ENCODE measurements at places on chromosomes 12 and 14.

DNA sequence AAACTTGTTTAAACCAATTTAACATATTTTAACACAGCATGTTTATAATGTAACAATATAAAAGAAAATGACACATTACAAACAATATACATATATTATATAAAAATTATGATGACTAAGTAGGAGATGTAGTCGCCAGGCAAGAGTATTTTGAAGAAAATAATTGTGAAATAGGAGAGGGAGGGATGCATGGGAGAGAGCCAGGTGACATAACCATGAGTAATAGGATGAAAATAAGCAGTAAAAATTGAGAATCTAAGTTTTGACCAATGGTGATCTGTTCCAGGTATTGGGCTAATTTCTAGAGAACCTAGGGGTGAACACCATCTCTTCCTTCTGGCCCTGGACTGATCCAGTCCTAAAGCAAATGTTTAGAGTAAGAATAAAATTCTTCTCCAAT, 315.2 kb upstream of the G2E3 start:
- DNase-seq: no peak

DNA sequence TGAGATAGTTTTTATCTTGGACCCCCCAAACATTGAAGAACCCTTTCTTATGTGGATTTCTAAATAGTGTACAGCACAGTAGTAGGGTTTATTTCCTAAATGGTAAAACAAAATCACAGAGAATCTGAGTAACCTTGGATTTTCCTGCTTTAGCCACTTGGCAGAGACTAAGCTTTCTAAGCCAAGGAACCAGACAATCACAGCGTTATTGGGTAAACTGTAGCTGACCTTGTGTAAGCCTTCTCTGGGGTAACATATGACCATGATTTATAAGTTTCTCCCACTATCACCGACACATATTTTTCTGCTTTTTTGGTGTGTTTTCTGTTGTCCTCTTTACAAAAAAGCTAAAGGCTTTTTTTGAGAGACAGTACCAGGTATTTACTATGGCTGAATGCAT, 136.3 kb upstream of the PZP start:
- DNase-seq: no peak

GRCh38 chr12:20000229-20000849, 368.0 kb upstream of the PDE3A start:
- no peak for DNase-seq

- DNase-seq: no peak
Measured at GRCh38 chr12:38921025-38921677, 15.8 kb upstream of the CPNE8 start.

- DNase-seq: peak; percentile 15
Measured at GRCh38 chr12:64392221-64392620, 1.7 kb upstream of the C12orf56 start.

GRCh38 chr12:16030744-16031143, 119.6 kb downstream of the DERA start:
- DNase-seq: no peak

GRCh38 chr12:3753544-3754284, 805 bp upstream of the CRACR2A start:
- no peak for DNase-seq

- peak; percentile 30 for DNase-seq
Measured at GRCh38 chr12:47819138-47819895, 386 bp downstream of the HDAC7 start.

DNA sequence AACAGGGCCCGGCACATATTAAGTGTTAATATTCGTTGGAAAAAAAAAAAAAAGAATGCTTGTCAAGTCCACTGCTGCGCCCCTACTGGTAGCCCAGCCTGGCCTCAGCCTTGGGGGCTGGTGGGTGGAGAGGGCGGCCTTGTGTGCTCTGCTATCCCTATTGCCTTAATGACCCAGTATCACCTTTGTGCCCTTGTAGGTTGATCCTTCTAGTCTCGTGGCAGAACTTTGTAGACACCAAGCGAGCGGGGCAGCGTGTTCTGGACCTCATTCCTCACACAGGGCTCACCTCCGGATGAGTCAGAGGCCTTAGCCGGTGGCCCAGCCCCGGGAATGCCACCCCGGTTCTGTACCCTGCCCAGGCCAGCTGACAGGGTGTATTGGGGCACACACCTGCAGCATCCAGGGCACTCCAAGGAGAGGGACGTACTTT, 1.8 kb upstream of the RCOR1 start:
- DNase-seq: no peak

DNA sequence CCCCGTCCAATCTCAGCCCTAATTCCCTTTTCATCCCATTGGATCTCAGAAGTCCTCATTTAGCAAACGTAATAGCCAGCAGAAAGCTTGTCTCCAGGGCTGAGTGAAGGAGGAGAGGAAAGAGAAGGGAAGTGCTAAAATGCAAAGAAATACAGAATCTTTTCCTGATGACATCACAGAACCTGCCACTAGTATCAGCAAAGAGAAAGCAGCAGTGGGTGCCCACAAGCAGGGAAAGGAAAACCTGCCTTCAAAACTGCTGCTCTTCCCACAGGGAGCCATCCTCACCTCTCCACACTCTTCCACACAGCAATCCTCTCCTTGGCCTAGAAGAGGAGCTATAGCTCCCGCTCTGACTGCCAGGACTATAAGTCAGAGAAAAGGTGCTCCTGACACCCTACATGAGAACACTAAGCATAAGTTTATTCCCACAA, 11.3 kb downstream of the MED13L start:
- DNase-seq: no peak

- DNase-seq: no peak
Measured at GRCh38 chr12:58640314-58640713, 280.0 kb downstream of the LRIG3 start.

- no peak for DNase-seq
Measured at GRCh38 chr12:12167847-12168246, 97.1 kb downstream of the BCL2L14 start.

DNA sequence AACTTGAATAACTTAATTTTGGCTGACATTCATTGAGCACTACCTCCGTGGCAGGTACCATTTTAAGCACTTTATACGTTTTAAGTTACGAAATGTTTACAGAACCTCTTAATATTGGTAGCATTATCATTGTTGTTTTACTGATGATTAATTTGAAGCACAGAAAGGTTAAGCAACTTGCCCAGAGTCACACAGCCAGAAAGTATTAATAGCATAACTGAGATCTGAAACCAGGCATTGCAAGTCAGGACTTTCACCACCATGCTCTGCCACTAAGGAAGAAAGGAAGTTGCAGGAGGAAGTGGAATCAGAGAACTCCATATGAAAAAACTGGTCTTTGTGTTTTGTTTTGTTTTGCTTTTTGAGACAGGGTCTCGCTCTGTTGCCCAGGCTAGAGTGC, 28.2 kb upstream of the BCAT1 start:
- no peak for DNase-seq

GRCh38 chr12:112838731-112839130, 47.2 kb downstream of the RPH3A start:
- DNase-seq: no peak

DNA sequence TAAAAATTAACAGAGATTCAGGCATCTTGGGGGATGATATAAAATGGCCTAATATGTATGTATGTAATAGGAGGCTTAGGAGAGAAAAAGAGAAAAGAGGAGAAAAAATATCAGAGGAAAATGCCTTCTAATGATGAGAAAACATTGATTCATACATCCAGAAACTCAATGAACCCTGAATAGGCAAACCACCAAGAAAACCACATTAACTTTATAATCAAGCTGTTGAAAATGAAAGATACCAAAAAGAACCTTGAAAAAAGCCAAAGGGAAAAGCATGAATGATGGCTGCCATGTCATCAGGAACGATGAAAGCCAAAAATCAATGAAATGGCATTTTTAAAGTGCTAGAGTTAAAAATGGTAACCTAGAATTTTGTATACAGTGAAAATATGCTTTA, 180.2 kb downstream of the EPS8 start:
- DNase-seq: no peak

- no peak for DNase-seq
Measured at GRCh38 chr12:132428936-132429601, 60.9 kb upstream of the FBRSL1 start.

- no peak for DNase-seq
Measured at GRCh38 chr14:92597906-92598905, 84.6 kb downstream of the RIN3 start.

- no peak for DNase-seq
Measured at GRCh38 chr14:102089621-102090343, 2.9 kb upstream of the HSP90AA1 start.

DNA sequence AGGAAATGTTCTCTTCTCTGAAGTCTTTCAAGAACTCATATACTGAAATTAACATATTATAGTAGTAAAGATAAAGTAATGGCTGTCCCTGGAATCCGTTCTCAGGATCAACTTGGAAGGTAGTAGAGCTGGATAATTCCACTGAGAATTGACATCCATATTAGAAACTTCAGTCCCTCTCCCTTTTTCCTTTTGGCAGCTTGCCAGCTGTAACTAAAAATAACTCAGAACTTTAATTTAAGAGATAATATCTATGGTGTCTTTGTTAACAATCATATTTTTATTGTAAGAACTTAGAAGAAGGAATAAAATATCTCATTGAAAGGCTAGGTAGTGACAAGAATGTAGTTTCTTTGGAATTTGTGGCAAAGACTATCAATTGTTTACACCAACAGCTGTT, 61.4 kb upstream of the PLEKHA5 start:
- no peak for DNase-seq

DNA sequence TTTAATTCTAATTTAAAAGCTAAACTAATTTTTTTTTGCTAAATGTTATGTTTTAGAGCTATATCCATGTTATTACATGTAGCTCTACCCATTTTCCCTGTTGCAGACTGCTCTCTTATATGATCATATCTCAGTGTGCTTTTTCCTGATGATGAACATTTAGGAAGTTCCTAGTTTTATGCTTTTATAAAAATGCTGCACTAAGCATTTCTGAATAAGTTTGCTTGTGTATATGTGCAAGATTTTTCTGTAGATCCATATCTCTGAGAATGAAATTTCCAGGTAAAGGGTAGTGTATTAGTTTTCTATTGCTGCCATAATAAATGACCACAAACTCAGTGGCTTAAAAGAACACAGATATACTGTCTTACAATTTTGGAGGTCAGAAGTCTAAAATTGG, 374.4 kb upstream of the E2F7 start:
- no peak for DNase-seq

DNA sequence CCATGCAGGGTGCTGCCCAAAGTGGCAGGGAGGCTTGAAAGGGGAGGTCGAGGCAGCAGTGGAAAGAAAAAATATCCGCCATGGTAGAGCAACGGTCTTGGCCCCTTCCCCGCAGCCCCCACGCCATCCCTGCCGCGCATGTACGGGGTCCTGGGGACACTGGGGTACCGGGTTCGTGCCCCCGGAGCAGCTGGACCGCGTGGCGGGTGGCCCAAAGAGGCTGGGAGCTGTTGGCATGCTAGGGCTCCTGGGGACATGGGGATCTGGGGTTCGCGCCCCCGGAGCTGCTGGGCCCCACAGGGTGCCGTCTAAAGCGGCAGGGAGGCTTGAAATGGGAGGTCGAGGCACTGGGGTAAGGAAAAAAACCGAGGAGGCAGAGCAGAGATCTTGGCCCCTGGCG, 316.5 kb downstream of the ALG10 start:
- no peak for DNase-seq

DNA sequence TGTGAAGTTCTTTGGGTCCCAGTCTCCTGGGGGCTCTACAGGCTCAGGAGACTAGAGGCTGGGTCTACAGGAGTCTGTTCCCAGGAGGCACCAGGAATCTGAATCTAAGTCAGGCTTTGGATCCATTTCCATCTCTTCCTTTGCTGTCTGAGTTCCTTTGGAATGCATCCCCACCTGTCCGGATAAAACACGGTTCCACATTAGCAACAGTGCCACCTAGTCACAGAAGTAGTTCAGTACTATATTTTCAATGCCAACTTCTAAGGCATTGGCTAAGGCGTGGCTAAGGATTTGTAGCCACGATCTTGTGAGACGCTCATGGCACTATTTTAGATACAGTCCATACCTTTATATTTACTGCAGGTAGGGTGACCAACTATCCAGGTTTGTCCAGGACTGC, 15.1 kb downstream of the ZC2HC1C start:
- no peak for DNase-seq

DNA sequence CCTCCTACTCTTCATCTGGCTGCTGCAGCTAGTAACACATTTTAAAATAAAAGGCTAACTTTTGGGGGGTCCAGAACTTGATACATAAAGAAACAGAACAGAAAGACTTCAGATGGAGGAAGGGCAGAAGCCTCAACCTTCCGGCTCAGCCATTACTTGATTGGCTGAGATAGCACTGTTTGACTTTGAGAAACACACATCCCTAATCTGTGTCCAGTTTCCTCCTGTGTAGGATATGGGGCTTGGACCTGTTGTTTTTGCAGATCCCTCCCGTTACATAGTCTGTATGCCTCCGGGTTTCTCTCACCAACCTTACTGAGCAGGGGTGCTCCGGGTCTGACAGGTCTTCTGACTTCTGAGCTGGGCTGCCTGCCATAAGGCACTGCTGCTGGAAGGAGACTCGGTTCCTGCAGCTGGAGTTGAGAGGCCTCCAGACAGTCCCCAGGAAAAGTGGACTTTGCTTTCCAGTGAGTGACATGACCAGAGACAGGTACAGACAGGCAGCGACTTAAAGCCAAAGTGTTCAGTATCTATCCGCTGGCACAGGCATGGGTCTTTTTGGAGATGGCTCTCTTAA, 8.3 kb upstream of the ZNF641 start:
- DNase-seq: no peak

DNA sequence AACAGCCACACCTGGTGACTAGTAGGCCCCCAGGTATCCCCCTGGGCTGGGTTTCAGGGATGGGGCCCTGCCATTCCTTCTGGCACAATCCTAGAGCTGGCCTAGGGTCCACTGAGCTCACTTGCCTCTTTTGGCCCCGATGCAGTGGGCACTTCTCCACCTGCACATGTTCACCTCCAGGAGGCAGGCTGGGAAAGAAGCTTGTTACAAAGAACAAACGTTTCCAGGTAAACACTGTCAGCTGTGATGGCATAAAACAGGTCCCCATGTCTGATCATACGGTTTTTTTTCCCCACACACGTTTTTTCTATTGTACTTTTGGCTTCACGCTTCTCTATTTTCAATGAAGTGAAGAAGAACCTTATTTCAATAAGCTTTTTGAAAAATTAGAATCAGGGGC, 15.8 kb upstream of the HVCN1 start:
- DNase-seq: no peak

DNA sequence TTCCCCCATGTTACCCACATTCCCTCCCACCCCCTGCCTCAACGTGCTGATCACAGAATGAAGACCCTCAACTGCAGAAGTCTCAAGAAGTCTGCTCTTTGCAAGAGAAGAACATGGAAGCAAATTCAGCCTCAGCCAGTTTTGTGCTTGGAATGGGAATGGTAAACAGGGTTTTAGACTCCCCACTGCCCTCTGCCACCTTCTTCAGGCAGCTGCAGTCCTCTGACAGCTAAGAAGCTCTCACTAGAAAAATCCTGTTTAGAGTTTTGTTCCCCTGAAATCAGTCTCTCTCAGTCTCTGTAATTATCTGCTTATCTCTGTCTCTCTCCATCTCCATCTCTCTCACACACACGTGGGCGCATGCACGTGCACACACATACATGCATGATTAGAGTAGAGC, 85.4 kb downstream of the CRACR2A start:
- DNase-seq: no peak

DNA sequence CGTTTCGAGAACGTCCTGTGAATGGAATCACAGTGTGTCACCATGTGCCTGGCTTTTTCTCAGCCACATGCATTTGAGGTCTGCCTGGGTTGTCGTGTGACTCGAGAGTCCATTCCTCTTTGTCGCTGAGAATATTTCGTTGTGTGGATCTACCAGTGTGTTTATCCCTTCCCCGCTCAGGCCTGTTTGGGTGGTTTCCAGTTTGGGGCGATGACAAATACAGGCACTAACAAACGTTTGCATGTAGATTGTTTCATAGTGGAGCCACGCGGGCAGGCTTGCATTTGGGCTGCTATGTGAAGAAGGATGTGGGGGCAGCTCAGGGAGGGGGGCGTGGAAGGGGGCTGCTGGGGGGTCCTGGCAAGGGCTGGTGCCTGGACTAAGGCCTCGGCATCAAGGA, 14.1 kb downstream of the RIN3 start:
- no peak for DNase-seq
